Large intestine (tissue), 12 donors: ENCODE measurements at places on chromosomes 1 and 21. TPM values are rescaled to one million over a fixed set of nuclear protein-coding genes. Genes with fewer than 3 reads are reported as not detected.

GRCh38 chr1:13775916-13776315 is 75.9 kb downstream of the PRDM2 start:
- no peaks in the 10 kb centered on the region for H3K27me3 ChIP-seq
- H3K27ac ChIP-seq = no peak overlapping the region
- DNase-seq = no peak
- H3K4me1 ChIP-seq = no peaks in the 10 kb centered on the region

The WNT4 gene
- 2.2 TPM for polyA plus RNA-seq

DNA sequence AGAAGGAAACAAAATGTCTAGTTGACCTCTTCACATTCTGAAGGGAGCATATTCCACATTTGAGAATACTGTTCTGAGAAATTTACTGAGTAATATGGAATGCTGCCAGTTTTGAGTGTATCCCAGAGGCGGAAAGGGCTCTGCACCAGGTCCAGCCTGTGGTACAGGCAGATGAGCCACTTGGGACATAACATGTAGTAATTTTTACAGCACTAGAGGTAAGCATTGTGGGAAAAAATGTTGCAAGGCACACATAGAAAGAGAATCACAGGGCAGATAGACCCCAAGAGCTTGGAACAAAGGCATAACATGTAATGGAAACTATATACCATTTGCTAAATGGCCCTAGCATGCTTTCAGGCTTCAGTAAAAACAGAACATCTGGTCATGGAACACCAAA is 228.5 kb downstream of the USH2A start:
- no peak overlapping the region for H3K4me3 ChIP-seq
- H3K4me1 ChIP-seq = no peaks in the 10 kb centered on the region
- no peak overlapping the region for H3K27ac ChIP-seq

DNA sequence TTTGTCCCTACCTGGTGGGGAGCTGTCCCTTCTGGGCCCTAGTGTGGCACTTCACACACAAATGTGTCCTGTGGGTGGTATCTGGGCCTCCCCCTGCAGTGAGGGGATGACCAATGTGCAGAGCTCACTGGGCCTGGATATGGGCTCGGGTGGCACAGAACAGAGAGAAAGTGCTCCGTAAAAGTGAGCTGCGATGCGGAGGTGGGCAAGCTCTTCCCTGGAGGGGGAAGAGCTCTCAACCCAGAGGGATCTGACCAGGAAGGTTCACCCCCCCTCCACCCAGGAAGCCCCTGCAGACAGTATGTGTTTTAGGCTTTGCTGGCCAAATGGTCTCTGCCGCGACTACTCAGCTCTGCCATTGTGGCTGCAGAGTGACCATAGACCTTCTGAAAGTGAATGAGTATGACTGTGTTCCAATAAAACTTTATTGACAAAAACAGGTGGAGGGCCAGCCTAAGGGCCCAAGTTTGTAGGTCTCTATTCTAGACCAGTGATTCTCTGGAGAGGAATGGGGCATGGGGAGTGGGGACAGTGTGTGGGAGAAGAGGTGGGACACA is 8.6 kb upstream of the ITGB2 start:
- H3K27ac ChIP-seq = no peak overlapping the region
- no peaks in the 10 kb centered on the region for H3K36me3 ChIP-seq
- no peak overlapping the region for H3K4me3 ChIP-seq
- peaks cover 13% of the 10 kb centered on the region for H3K4me1 ChIP-seq
- no peak for DNase-seq

GRCh38 chr1:96464066-96464465 is 257.5 kb upstream of the PTBP2 start:
- no peaks in the 10 kb centered on the region for H3K4me1 ChIP-seq
- no peaks in the 10 kb centered on the region for H3K27me3 ChIP-seq
- no peak overlapping the region for H3K27ac ChIP-seq
- no peak overlapping the region for H3K4me3 ChIP-seq
- peak; percentile 4 for DNase-seq
- H3K36me3 ChIP-seq = no peaks in the 10 kb centered on the region

- H3K27me3 ChIP-seq = no peaks in the 10 kb centered on the region
- no peak for DNase-seq
- no peak overlapping the region for H3K27ac ChIP-seq
- peaks cover 39% of the 10 kb centered on the region for H3K36me3 ChIP-seq
- H3K4me3 ChIP-seq = no peak overlapping the region
Observed at GRCh38 chr1:183628537-183628936, 7.0 kb downstream of the ARPC5 start.

GRCh38 chr1:50697440-50698421 is 262.3 kb downstream of the FAF1 start:
- peaks cover 2% of the 10 kb centered on the region for H3K36me3 ChIP-seq
- DNase-seq = no peak
- no peaks in the 10 kb centered on the region for H3K27me3 ChIP-seq
- no peak overlapping the region for H3K4me3 ChIP-seq

GRCh38 chr1:5707566-5708345 is 284.5 kb downstream of the NPHP4 start:
- no peaks in the 10 kb centered on the region for H3K36me3 ChIP-seq
- H3K27ac ChIP-seq = no peak overlapping the region

The DNAJC28 gene
- 2.9 TPM for polyA plus RNA-seq

The CYB5RL gene
- polyA plus RNA-seq = 8.2 TPM

GRCh38 chr21:44829507-44830092 is 11.7 kb upstream of the SUMO3 start:
- no peak for DNase-seq
- no peaks in the 10 kb centered on the region for H3K36me3 ChIP-seq
- no peak overlapping the region for H3K4me3 ChIP-seq

The IL12RB2 gene
- 1.1 TPM for polyA plus RNA-seq

DNA sequence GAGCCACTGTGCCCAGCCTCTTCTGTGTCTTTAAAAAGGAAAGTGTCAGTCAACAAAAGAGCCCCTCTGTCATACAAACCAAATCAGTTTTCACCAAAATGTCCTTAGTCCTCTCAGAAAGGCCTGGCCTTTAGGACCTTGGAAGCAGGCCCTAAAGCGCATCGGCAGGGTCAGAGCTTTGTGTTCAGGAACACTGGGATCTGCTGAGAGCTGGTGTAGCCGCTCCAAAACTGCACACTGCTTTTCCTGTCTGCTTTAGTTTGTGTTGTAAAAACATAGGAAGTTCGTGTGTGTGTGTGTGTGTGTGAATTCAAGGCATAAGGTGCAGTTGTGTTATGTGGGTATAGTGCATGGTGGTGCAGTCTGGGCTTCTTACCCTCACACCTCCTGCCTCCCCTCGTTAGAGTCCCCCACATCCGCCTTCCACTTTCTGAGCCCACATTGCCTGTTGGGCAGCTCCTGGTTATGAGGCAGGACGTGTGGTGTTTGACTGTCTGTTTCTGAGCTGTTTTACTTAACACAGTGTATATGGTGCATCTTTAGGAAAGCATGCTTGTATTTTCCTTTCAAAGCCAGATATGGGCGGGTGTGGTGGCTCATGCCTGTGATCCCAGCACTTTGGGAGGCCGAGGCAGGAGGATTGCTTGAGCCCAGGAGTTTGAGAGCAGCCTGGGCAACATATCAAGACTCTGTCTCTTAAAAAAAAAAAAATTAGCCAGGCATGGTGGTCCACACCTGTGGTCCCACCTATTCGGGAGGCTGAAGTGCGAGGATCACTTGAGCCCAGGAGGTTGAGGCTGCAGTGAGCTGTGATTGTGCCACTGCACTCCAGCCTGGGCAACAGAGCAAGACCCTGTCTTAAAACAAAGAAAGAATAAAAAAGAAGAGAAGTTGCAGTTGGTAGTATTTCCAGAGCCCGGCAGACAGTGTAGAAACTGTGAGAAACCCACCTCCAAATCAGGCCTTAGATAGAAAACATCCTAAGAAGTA is 12.4 kb downstream of the IBA57 start:
- H3K4me3 ChIP-seq = no peak overlapping the region
- H3K4me1 ChIP-seq = no peaks in the 10 kb centered on the region
- H3K27me3 ChIP-seq = no peaks in the 10 kb centered on the region
- H3K27ac ChIP-seq = peak overlapping the region; percentile 13

DNA sequence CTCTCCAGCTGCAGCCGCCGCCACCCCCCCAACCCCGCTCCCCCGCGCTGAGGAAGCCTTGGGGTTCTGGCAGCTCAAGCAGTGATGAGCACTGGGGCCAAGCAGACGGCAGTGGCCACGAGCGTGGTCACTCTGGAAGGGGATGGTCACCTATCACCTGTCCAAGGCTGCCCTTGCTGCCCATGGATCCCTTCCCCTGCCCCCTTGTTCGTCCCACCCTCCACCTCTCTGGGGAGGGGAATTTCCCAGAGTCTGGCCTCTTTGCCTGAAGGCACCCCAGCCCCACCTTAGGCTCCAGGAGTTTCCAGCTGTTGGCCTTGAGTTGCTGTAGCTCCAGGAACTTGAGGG is 7.2 kb upstream of the SMIM12 start:
- H3K4me3 ChIP-seq = peak overlapping the region; percentile 86
- H3K27ac ChIP-seq = no peak overlapping the region
- peaks cover 12% of the 10 kb centered on the region for H3K27me3 ChIP-seq
- peaks cover 8% of the 10 kb centered on the region for H3K4me1 ChIP-seq
- DNase-seq = no peak
- H3K36me3 ChIP-seq = no peaks in the 10 kb centered on the region

GRCh38 chr1:33524586-33524985 is 52.1 kb downstream of the ZSCAN20 start:
- no peaks in the 10 kb centered on the region for H3K4me1 ChIP-seq
- H3K36me3 ChIP-seq = no peaks in the 10 kb centered on the region
- H3K27ac ChIP-seq = no peak overlapping the region
- H3K4me3 ChIP-seq = no peak overlapping the region

DNA sequence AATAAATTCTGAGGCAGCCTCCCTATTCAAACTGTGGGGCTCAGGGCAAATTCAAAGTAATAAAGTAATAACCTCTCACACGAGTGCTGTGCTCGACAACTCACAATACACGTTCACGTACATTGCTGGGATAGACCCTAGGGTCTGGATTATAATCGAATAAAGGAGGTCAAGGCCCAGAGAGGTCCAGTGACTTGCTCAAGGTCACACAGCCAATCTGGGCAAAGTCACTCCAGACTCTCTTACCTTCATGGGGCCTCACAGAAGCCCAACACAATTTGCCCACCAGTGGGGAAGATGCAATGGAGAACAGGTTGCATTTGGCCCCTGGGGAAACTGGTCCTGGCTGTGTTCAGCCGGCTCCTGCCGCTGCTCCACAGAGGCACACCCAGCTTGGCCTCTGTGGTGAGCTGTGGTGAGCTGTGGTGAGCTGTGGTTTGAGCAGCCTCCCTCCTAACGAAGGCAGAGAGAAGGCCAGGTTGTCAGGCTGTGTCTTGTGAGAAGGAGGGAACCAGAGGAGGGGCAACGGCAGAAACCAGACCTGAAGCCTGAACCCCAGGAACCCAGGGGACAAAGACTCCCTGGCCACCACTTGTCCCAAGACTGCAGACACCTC is 35.1 kb downstream of the NUAK2 start:
- DNase-seq = no peak
- no peak overlapping the region for H3K27ac ChIP-seq
- H3K36me3 ChIP-seq = no peaks in the 10 kb centered on the region
- H3K4me1 ChIP-seq = peaks cover 15% of the 10 kb centered on the region
- H3K27me3 ChIP-seq = no peaks in the 10 kb centered on the region

The CYP4Z1 gene
- polyA plus RNA-seq = 0.03 TPM

The ANGPTL1 gene
- 11.0 TPM for polyA plus RNA-seq

- no peaks in the 10 kb centered on the region for H3K36me3 ChIP-seq
- no peak for DNase-seq
Observed at GRCh38 chr1:109535971-109536491, 3.6 kb upstream of the GPR61 start.

DNA sequence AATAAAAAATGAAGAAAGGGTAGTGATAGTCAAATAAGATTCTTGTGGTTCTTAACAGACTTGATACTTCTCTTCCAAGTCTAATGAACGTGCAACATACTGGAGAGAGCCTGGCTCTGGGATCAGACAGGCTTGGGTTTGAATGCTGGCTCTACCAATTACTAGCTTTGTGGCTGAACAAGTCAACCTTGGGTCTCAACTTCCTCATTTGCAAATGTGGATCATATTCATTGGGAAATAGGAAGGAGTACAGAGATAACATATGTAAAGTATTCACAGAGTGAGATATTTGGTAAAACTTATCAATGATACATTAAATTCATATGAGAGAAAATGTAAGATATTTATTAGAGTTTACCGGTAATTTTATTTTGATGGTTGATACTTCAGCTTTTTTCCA is 2.0 kb downstream of the EDEM3 start:
- no peaks in the 10 kb centered on the region for H3K27me3 ChIP-seq
- no peak for DNase-seq
- peak overlapping the region; percentile 20 for H3K27ac ChIP-seq
- no peak overlapping the region for H3K4me3 ChIP-seq
- peaks cover 7% of the 10 kb centered on the region for H3K4me1 ChIP-seq
- no peaks in the 10 kb centered on the region for H3K36me3 ChIP-seq

GRCh38 chr1:24897263-24898151 is 32.6 kb downstream of the RUNX3 start:
- no peaks in the 10 kb centered on the region for H3K36me3 ChIP-seq
- DNase-seq = peak; percentile 38
- peaks cover 2% of the 10 kb centered on the region for H3K27me3 ChIP-seq
- no peak overlapping the region for H3K4me3 ChIP-seq
- peaks cover 14% of the 10 kb centered on the region for H3K4me1 ChIP-seq
- no peak overlapping the region for H3K27ac ChIP-seq

GRCh38 chr1:41044187-41044586 is 22.7 kb upstream of the SLFNL1 start:
- peak overlapping the region; percentile 43 for H3K27ac ChIP-seq
- peaks cover 15% of the 10 kb centered on the region for H3K4me1 ChIP-seq
- peak; percentile 35 for DNase-seq
- peaks cover 55% of the 10 kb centered on the region for H3K36me3 ChIP-seq

DNA sequence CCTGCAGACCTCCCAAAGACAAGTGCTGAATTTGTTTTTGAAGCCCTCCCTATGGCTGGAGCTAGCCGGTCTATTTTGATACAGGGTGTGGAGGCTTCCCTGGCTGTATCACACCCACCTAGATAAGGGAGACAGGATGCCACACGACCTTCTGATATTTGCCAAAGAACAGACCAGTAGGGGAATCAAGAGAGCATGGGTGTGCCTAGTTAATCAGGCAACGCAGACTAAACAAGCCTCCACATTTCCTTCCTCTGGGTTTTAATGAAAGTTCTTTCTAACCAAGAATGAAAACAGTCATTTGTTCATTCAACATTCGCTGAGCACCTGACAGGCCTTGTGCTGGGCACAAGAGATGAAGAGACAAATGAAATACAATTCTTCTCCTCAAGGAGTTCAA is 446.8 kb downstream of the PLPP3 start:
- no peaks in the 10 kb centered on the region for H3K27me3 ChIP-seq
- no peak overlapping the region for H3K27ac ChIP-seq
- no peaks in the 10 kb centered on the region for H3K36me3 ChIP-seq
- H3K4me1 ChIP-seq = no peaks in the 10 kb centered on the region

GRCh38 chr1:192706936-192707335 is 71.0 kb downstream of the RGS13 start:
- H3K36me3 ChIP-seq = no peaks in the 10 kb centered on the region
- H3K4me1 ChIP-seq = peaks cover 7% of the 10 kb centered on the region
- H3K27me3 ChIP-seq = no peaks in the 10 kb centered on the region
- no peak overlapping the region for H3K4me3 ChIP-seq
- H3K27ac ChIP-seq = no peak overlapping the region
- DNase-seq = no peak

GRCh38 chr1:153343811-153344717 is 4.6 kb downstream of the PGLYRP4 start:
- H3K4me1 ChIP-seq = peaks cover 35% of the 10 kb centered on the region
- no peaks in the 10 kb centered on the region for H3K27me3 ChIP-seq
- H3K27ac ChIP-seq = no peak overlapping the region
- no peaks in the 10 kb centered on the region for H3K36me3 ChIP-seq
- no peak for DNase-seq

The SFN gene
- polyA plus RNA-seq = 6.9 TPM

The CD1B gene
- not detected for polyA plus RNA-seq

GRCh38 chr1:61604261-61604660 is 120.7 kb downstream of the TM2D1 start:
- no peak overlapping the region for H3K4me3 ChIP-seq
- no peaks in the 10 kb centered on the region for H3K27me3 ChIP-seq
- no peaks in the 10 kb centered on the region for H3K36me3 ChIP-seq
- H3K4me1 ChIP-seq = no peaks in the 10 kb centered on the region
- H3K27ac ChIP-seq = no peak overlapping the region
- no peak for DNase-seq

The FMO2 gene
- 0.28 TPM for polyA plus RNA-seq
